Right atrium auricular region (tissue), 2 donors: ENCODE measurements at places on chromosomes 5 and 9. TPM values are rescaled to one million over a fixed set of nuclear protein-coding genes. Genes with fewer than 3 reads are reported as not detected.

SPATA31D4 gene
- not detected for total RNA-seq

NR6A1 gene
- total RNA-seq, result 1.9 TPM

DNA sequence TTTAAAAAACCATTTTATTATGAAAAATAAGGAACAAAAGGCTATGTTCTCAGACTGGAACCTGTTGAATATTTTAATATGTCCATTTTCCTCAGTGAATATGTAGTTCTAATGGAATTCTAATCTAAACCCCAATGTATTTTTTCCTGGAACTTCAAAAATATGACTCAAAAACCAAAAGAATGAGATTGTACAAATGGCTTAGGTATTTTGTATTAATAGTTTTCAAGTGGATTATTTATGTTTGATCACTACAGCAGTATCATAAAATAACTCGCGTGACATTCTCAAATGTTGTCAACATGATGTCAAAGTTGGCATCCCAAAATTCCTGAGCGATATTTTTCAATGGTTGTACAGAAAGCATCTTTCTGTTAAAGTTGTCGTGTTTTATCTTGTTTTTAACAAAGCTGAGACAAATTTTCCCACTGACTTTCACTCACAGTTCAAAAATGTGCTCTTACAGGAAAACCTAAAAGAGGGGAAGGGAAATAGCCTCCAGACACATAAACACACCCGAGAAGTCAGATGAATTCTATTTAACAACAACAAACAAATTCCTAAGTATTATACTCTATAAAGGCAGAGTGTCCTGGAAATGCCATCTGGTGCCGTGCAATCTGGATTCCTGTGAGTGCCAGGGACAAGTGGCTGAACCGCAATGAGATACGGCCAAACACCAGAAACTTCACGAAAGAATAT, 68.1 kb upstream of the TAS2R1 start:
- H3K36me3 ChIP-seq, result no peaks in the 10 kb centered on the region
- no peaks in the 10 kb centered on the region for H3K4me1 ChIP-seq
- no peak overlapping the region for H3K27ac ChIP-seq
- no peak overlapping the region for H3K4me3 ChIP-seq
- no peaks in the 10 kb centered on the region for H3K27me3 ChIP-seq

GRCh38 chr9:93645921-93646639, 69.7 kb downstream of the PHF2 start:
- peaks cover 53% of the 10 kb centered on the region for H3K36me3 ChIP-seq
- H3K4me3 ChIP-seq, result no peak overlapping the region
- no peak for DNase-seq
- no peaks in the 10 kb centered on the region for H3K4me1 ChIP-seq
- no peaks in the 10 kb centered on the region for H3K27me3 ChIP-seq

BARHL1 gene
- not detected for total RNA-seq

PLK2 gene
- total RNA-seq, result 63.3 TPM

DNA sequence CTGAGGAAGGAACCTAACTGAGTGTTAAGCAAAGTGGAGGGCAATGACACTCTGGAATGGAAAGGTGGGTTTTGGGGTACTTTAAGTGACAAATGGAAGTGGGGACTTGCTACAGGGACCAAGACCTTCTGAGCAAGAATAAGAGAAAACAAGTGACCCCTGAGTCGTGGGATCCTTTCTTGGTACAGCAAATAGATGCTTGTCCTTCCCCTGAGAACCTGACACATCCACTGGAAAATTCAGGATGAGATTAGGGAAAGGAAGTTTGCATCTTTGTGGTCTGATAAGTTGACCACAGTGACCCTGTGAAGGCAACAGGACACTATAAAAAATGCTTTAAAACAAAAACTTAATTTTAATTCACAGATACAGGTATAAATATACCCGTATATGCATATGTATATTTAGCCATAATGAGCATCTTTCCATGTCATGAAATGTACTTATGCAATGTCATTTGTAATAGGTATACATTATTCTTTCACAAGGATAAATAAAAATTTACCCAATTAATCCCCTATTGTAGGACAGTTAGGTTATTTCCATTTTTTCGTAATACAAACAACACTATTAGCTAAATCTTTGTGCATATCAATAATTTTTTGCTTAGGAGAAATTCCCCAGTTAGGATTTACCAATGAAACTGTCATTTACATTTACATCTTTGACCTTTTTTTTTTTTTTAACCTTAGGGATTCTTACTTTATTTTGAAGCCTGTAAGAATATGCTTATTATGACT, 2.0 kb upstream of the IRF1 start:
- H3K36me3 ChIP-seq, result peaks cover 4% of the 10 kb centered on the region
- DNase-seq, result no peak
- no peak overlapping the region for H3K4me3 ChIP-seq
- H3K4me1 ChIP-seq, result no peaks in the 10 kb centered on the region
- no peaks in the 10 kb centered on the region for H3K27me3 ChIP-seq
- no peak overlapping the region for H3K27ac ChIP-seq

CATSPER3 gene
- 0.39 TPM for total RNA-seq

GRCh38 chr9:133430244-133430643, 8.1 kb downstream of the ADAMTS13 start:
- no peak overlapping the region for H3K4me3 ChIP-seq
- H3K27me3 ChIP-seq, result no peaks in the 10 kb centered on the region
- no peak for DNase-seq
- no peak overlapping the region for H3K27ac ChIP-seq

DNA sequence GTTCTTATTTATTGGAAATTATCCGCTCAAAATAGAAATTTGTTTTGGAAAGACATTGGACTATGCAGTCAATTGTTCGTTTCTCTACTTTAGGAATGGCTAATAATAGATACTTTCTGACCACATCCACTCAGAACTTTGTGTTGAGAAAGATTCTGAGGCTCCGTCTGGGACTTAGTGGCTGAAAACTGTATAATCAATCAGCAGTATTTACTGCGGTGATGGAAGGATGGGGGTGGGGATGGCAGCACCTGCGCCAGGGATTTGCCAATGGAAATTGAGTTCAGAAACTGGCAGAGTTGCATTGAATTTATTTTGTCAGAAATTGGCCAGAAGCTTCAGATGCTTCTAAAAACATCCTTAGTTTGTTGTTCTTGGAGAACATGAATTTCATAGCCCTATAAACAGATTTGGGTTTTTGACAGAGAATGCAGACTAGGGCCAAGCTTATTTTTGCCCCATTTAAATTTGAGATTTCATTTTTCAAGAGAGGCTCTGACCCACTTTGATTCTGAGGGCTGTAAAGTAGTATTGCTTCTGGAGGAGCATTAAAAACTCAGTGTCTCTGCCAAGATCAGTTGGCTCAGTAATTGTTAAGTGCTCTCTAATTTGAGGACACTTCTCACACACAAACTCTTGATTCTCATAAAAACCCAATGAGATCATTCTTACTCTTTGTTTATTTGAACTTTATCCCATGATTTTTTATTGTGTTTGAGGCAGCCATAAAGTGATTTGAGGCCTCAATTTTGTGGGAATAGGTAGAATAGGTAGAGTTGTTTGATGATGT, 215.1 kb downstream of the CD180 start:
- no peak overlapping the region for H3K4me3 ChIP-seq
- H3K36me3 ChIP-seq, result no peaks in the 10 kb centered on the region
- no peaks in the 10 kb centered on the region for H3K27me3 ChIP-seq
- no peak for DNase-seq
- peak overlapping the region; percentile 20 for H3K27ac ChIP-seq
- no peaks in the 10 kb centered on the region for H3K4me1 ChIP-seq

ADAMTS12 gene
- 0.43 TPM for total RNA-seq

HTR4 gene
- total RNA-seq, result 4.3 TPM

DNA sequence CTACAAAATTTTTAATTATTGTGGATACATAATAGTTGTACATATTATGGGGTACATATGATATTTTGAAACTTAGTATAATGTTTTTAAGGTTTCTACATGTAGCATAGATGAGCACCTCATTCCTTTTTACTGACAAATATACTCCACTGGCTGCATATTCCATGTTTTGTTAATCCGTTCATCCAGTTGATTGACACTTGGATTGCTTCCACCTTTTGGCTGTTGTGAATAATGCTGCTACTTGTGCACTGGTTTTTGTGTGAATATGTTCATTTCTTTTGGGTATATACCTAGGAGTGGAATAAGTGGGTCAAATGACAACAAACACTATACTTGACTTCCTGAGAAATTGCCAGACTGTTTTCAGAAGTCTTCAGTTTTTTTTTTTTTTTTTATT, 2.8 kb upstream of the ENTREP1 start:
- no peak overlapping the region for H3K4me3 ChIP-seq
- H3K27ac ChIP-seq, result no peak overlapping the region
- H3K36me3 ChIP-seq, result no peaks in the 10 kb centered on the region

WWC1 gene
- total RNA-seq, result 8.1 TPM

GRCh38 chr9:18347386-18348082, 126.4 kb upstream of the ADAMTSL1 start:
- no peak for DNase-seq
- no peaks in the 10 kb centered on the region for H3K27me3 ChIP-seq
- H3K27ac ChIP-seq, result no peak overlapping the region
- H3K36me3 ChIP-seq, result no peaks in the 10 kb centered on the region
- no peak overlapping the region for H3K4me3 ChIP-seq

DNA sequence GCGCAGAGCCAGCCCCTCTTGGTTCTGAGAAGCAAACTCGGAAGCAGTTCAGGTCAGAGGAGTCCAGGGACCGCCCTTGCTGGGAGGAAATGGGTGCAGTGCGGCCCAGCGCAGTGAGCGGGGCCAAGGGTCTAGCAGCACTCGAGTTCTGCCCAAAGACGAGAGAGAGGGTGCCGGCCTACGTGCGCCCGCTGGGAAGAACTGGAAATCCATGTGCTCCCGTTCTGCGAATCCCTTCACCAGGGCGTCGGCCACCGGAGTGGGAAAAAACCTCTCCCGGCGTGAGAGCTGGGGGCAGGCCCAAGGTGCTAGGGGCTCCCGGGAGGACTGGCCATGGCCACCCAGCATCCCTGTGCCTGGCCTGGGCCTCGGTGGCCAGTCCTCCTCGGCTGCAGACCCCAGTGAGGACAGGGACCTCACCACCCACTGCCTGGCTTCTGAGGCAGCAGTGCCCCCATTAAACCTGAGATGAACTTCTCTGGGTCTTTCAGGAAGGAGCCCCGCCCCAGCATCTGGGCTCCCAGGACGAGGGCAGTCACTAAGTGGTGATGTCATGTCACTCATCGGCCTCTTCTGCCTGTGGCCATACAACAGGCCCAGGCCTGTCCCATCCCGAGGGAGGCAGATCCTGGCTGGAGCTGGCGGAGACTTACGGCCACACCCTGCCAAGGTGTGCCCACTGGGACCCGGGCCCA, 10.6 kb downstream of the TMEM250 start:
- no peak overlapping the region for H3K4me3 ChIP-seq
- H3K36me3 ChIP-seq, result no peaks in the 10 kb centered on the region
- no peak for DNase-seq
- peaks cover 75% of the 10 kb centered on the region for H3K4me1 ChIP-seq
- no peaks in the 10 kb centered on the region for H3K27me3 ChIP-seq
- peak overlapping the region; percentile 83 for H3K27ac ChIP-seq

WDR5 gene
- total RNA-seq, result 17.5 TPM

DNA sequence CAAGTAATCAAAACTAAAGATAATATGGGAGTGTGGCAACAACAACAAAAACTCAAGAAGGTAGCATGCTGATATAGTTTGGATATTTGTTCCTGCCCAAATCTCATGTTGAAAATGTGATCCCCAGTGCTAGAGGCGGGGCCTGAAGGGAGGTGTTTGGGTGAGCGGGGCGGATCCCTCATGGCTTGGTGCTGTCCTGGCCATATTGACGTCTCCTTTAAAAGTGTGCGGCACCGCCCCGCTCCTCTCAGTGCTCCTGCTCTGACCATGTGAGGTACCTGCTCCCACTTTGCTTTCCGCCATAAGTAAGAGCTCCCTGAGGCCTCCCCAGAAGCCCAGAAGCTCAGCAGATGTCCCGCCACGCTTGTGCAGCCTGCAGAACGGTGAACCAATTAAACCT, 25.6 kb downstream of the MED27 start:
- no peak overlapping the region for H3K27ac ChIP-seq
- no peak overlapping the region for H3K4me3 ChIP-seq
- H3K27me3 ChIP-seq, result no peaks in the 10 kb centered on the region
- no peaks in the 10 kb centered on the region for H3K36me3 ChIP-seq
- H3K4me1 ChIP-seq, result no peaks in the 10 kb centered on the region

LRRC19 gene
- total RNA-seq, result not detected

- no peak overlapping the region for H3K27ac ChIP-seq
- H3K27me3 ChIP-seq, result no peaks in the 10 kb centered on the region
Observed at GRCh38 chr5:5979761-5980537, 398.4 kb downstream of the MED10 start.

GRCh38 chr9:123945532-123945931, 15.6 kb upstream of the DENND1A start:
- H3K27me3 ChIP-seq, result no peaks in the 10 kb centered on the region
- no peaks in the 10 kb centered on the region for H3K4me1 ChIP-seq
- no peak overlapping the region for H3K4me3 ChIP-seq
- no peaks in the 10 kb centered on the region for H3K36me3 ChIP-seq
- no peak overlapping the region for H3K27ac ChIP-seq
- no peak for DNase-seq

DNA sequence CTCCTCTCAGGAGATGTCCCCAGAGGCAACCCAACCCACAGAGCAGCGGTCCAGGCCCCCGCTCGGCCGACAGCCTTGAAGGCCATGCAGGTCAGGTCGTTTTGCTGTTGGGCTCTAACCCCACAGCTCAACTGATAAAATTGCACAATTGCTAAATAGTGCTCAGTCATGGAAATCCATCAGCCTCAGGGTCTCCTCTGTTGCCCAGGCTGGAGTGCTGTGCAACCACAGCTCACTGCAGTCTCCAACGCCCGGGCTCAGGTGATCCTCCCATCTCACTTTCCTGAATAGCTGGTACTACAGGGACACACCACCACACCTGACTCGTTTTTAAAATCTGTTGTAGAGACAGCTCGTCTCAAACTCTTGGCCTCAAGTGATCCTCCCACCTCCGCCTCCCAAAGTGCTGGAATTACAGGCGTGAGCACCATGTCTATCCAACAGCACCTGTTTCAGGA, 18.3 kb downstream of the BRD3OS start:
- DNase-seq, result no peak
- no peaks in the 10 kb centered on the region for H3K27me3 ChIP-seq
- no peak overlapping the region for H3K4me3 ChIP-seq
- peaks cover 88% of the 10 kb centered on the region for H3K36me3 ChIP-seq

DNA sequence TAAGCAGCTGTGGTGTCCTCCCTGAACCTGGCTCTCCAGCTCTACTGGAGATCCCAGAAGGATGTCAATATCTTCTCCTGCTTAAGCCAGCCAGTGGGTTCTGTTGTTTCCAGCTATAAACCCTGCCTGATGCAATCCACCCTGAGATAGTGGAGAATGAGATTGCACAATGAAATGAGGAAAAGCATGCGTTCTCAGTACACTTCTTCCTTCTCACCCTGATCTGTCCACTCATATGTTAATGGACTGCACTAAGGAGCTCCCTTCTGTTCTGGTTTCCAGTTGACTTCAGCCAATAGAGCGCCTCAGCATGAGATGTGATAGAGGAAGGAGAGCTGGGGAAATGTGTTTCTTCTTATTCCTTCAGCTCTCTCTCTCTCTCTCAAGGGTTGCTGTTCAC, 40.0 kb upstream of the CDH6 start:
- H3K36me3 ChIP-seq, result no peaks in the 10 kb centered on the region
- H3K27ac ChIP-seq, result no peak overlapping the region
- H3K4me1 ChIP-seq, result no peaks in the 10 kb centered on the region
- H3K27me3 ChIP-seq, result no peaks in the 10 kb centered on the region
- no peak overlapping the region for H3K4me3 ChIP-seq
- DNase-seq, result no peak
